Thyroid gland (tissue), 4 donors: ENCODE measurements at places on chromosomes 7 and 10. TPM values are rescaled to one million over a fixed set of nuclear protein-coding genes. Genes with fewer than 3 reads are reported as not detected.

- DNase-seq, result peak; percentile 58
Observed at GRCh38 chr7:22561895-22562593, 62.1 kb upstream of the STEAP1B start.

MMP21 gene
- total RNA-seq, result not detected

- DNase-seq, result no peak
Observed at GRCh38 chr10:5628451-5629302, 37.7 kb downstream of the ASB13 start.

DNA sequence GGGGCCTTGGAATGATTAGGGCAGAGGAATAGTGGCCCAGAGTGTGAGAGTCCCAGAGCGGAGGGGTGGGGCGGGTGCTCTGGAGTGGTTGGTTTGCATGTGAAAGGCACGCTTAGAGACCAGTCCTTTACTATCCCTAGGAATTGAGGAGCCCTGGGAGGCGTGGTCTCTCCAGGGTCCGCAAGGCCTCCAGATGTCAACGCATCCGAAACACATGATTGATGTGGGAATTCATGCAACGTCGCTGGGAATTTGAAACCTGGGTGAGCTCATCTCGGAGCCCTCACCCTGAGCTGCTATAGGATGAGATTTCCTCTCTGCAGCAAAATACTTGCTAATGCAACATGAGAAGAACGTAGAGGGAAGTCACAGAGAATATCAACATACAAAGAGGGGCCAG lies 51.2 kb downstream of the NPTX2 start:
- no peak for DNase-seq

- peak; percentile 68 for DNase-seq
Observed at GRCh38 chr10:121332829-121333765, 265.1 kb downstream of the FGFR2 start.

- no peak for DNase-seq
Observed at GRCh38 chr7:132691201-132691600, 114.9 kb upstream of the PLXNA4 start.

- DNase-seq, result no peak
Observed at GRCh38 chr10:105359708-105360107, 718.6 kb downstream of the SORCS3 start.

GRCh38 chr7:16776053-16776452 lies 22.5 kb downstream of the TSPAN13 start:
- no peak for DNase-seq

GRCh38 chr7:135335628-135336139 lies 102.0 kb downstream of the STRA8 start:
- peak; percentile 72 for DNase-seq

DNA sequence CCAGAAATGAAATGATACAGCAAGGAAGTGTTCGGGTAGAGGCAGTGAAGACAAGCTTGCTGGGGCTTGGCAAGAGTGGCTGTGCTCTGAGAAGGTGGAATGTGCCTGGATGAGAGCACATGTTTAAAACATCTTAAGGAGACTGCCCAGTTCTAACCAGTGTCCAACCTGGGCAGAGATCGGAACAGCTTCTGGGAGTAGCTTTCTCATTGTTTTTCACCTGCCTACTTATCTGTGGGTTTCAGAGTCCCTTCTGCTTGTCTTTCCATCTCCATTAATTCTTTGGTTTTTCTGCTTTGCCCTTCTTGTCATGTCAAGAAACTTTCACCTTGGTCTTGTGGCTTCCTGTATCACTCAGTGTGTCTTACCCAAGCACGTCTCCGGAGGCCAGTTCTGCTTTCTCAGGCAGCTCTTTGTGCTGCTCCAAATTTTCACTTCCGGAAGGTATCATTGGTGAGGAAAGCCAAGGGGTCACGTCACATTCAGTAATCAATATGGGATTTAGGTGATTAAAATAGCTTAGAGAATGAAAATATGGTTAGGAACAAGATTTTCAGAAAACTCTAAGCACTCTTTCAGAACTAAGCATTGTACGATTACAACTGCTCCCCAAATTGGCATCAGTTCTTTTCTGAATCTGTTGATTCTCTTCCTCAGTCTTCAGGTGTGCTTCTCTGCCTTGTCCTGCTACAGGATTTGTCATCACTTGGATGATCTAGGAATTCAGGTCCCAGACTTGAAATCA lies 5.5 kb upstream of the LAMB4 start:
- DNase-seq, result no peak

GRCh38 chr10:66714741-66715140 lies 211.1 kb upstream of the LRRTM3 start:
- DNase-seq, result no peak

CYP2C19 gene
- not detected for total RNA-seq

OR6B1 gene
- total RNA-seq, result not detected

- DNase-seq, result no peak
Observed at GRCh38 chr10:119135513-119135881, 30.0 kb downstream of the SFXN4 start.

DNA sequence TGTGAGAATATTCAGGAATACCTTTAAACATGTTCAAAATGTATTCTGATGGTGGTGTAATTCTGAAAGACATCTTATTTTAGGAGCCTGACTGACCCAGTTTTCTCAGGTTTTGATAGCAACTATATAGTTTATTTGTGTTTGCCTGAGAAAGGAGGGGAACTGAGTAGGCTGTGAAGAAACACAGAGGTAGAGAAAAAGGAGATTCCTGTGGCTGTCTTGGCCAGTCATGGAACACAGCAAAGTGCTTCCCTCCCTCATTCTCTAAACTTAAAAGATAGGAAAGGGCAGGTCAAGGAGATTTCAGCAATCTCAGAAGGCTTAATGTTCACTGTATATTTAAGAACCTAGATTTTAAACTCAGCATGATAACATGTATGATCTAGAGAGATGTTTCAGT lies 43.5 kb downstream of the ZMYND11 start:
- DNase-seq, result no peak

GRCh38 chr7:139913021-139913844 lies 84.2 kb downstream of the TBXAS1 start:
- no peak for DNase-seq

DNA sequence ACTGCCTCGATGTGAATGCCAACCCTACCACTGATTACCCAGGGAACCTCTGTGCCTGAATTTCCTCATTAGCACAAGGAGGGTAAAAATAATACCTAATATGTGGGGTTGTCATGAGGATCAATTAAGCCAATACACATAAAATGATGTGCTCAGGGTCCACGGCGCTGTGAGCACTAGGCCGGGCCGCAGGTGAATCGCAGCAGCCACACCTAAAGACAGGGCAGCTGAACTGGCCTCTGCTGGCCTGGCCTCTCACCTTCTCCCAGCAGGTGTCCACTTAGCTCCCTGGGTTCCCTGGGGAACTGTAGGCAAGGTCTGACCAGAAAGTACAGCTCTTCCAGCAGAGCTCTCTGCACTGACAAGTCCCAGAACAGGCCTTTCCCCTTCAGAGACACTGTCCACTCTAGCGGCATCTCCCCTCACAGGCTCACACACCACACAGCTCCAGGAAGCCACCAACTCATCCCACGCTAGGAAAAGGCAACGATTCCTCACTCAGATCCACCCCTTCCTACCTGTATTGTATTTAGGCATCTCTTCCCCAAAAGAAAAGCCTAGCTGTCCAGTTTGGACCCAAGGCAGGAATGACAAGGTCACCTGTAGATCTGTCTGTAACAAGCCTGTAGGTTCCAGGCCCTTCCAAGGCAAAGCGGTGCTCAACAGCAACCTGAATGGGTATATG lies 273.1 kb downstream of the USP6NL start:
- DNase-seq, result no peak

GRCh38 chr7:123533553-123533917 lies 860 bp downstream of the IQUB start:
- DNase-seq, result no peak

ADCY1 gene
- 7.5 TPM for total RNA-seq

GRCh38 chr10:101292194-101293006 lies 61.6 kb upstream of the BTRC start:
- peak; percentile 6 for DNase-seq

CALD1 gene
- 141 TPM for total RNA-seq

DNA sequence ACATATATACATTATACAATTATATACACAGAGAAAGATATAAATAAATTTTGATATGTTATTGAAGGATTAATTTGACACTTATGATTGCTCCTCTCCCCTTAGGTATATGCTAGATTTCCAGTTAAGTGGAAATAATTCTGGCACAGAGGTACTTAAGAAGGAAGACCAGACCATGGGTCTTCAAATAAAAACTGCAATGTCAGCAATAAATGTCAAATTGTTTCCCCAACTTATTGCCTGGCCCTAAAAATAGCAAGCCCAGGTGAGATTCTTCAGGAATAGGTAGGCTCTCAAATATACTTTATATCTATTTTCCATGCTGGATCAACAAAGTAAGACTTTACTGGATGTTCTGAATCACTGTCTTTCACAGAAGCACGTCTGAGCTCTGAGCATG lies 551.3 kb upstream of the STEAP1 start:
- DNase-seq, result no peak

DNA sequence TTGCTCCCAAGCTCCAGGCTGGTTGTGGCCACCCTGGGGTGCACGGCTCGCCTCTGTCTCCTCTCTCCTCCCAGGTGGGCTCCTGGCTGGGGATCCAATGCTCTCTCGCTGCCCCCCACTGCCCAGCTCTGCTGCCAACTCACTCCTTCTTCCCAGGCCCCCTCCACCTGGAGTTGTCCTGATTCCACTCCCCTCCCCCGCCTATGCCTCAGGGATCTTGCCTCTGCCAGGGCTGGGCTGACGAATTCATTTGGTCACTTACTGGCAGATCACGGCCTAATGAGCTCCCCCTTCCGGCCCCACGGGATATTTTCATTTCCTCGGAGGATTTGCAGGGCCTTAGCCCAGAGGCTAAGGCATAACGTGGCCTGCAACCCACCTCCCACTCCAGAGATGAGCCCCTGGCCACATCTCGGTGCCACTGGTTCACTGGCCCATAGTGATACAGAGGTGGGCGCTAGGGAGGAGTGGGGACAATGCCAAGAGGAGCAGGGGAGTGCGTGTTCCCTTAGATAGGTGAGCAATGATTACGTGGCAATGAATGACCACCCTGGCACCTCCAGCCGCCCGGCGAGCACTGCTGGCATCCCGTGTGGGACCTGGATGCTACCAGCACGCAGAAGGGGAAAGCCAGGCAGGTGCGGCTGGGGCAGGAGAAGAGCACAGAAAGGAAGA lies 344.6 kb upstream of the SHH start:
- DNase-seq, result peak; percentile 39

DNA sequence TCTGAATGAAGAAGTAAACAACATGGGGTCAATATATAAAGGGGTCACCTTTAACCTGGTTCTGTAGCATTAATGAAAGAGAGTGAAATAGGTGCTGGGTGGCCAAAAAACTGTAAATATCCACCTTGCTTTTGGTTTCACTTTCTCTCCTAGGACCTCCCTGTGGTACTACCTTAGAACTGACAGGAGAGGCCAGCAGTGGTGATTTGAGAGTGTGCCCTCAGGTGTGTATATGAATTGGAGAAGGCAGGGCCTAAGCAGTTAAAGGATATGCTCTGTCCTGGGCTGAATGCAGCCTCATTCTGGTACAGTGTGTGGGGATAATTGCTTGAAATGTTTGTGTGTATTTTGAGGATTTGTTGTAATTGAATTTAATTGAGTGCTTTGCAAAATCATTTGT lies 62.0 kb downstream of the BBS9 start:
- DNase-seq, result peak; percentile 20

ADAM22 gene
- total RNA-seq, result 19.2 TPM

- DNase-seq, result no peak
Observed at GRCh38 chr7:139566736-139567646, 43.5 kb downstream of the CLEC2L start.

GRCh38 chr10:123109466-123109865 lies 26.3 kb upstream of the HMX3 start:
- DNase-seq, result no peak

LRRD1 gene
- total RNA-seq, result 0.20 TPM

SYT15B gene
- total RNA-seq, result 1.5 TPM

NIPSNAP2 gene
- 172 TPM for total RNA-seq

DNA sequence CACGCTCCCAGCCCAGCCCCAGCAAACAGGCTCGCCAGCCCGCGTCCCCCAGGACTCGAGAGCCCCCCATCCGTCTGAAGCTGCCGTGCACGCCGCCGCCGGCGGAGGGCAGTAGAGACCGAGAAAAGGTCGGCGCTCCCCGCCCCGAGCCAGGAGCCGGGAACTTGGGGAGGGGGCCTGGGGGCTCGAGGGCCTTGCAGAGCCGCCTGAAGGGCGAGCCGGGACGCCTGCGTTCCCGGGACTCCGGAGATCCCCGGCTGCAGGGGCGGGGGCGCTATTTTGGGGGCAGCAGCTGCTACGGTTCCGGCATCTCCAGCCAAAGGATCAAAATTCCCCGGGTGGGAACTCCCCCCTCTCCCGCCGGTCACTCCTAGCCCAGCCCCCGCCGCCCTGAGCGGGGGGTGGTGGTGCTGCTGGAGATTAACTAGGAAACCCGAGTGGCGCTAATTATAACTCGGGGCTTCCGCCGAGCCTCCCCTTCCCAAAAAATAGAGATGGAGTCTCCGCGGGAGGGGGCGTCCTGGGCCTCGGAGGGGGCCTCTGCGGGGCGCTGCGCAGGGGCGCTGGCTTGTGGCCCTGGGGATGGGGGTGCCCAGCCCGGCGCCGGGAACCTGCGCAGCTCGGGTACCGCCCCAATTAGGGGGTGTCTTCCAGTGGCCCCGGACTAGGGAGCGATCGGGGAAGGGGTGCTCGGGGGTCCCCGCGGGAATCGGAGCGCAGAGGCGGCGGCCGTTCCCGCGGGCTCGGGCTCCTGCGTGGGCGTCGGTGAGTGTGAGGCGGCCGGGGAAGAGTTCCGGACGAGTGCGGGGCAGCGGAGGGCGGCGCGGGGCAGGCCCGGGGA lies 608 bp downstream of the ACHE start:
- no peak for DNase-seq

NRBF2 gene
- total RNA-seq, result 12.8 TPM

- DNase-seq, result no peak
Observed at GRCh38 chr7:112982441-112983063, 104.1 kb downstream of the GPR85 start.

ANTXRL gene
- not detected for total RNA-seq

- peak; percentile 55 for DNase-seq
Observed at GRCh38 chr10:88064608-88065382, 201.4 kb downstream of the PTEN start.

IFIT5 gene
- 17.4 TPM for total RNA-seq

ATE1 gene
- 47.3 TPM for total RNA-seq

DNA sequence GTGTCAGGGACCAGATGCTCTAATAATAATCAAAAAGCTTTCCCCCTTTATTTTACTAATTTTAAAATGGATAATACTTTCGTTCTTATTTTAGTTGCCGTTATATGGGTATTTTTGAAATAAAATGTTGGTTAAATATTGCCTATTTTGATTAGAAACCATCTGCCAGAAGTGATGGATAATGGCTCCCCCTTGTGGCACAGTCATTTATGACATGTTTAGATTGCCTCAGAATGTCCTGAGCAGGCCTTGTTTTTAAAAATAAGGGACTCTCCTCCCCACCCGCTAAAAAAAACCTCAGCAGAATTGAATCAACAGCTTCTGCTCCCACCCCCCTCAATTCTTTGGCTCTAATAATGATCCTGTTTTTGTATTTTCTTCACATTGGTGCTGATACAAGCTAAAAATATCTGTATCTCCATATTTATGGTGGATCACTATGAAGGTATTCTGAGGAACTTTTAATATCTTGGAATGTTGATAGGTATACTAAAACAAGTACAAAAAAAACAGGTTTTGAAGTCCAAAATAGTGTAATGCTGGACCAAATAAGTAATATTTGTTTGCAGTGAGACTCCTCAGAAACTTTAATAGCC lies 38.8 kb downstream of the TMEM60 start:
- DNase-seq, result peak; percentile 64

MACC1 gene
- 7.7 TPM for total RNA-seq
